ENCODE measurements at places on chromosomes 1 and 21.

DNA sequence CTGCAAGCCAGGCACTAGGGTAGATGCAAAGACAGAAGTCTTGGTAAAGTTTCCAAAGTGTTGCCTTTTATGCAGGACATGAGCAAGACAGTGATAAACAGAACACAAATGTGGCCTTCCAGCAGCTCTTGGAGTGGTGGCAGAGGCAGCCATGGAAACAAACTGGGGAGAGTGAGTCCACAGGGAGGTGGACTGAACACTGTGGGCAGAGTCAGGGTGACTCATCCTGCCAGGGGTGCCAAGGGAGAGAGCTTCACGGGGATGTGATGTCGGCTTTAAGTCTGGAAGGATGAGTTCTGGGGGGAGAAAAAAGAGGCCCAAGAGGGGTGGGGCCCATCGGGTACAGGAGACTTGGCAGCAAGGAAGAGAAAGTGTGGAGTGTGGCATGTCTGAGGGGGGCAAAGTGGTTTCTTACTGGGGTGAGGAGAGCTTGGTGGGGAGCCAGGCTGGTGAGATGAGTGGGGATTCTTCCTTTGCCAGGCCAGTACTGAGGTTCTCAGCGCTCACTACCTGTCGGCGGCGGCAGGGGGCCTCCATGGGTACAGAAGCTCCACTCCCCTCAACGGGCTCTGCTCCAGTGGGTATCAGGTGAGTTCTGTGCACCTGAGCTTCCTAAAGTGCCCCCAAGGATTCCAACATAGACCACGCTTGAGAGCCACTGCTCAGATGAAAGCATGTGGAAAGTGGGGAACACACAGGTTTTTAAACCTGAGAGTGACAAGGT lies 41.8 kb downstream of the KIAA0040 start:
- DNase-seq = no peak

GRCh38 chr1:226443439-226443838 lies 35.5 kb upstream of the PARP1 start:
- DNase-seq = no peak

DNA sequence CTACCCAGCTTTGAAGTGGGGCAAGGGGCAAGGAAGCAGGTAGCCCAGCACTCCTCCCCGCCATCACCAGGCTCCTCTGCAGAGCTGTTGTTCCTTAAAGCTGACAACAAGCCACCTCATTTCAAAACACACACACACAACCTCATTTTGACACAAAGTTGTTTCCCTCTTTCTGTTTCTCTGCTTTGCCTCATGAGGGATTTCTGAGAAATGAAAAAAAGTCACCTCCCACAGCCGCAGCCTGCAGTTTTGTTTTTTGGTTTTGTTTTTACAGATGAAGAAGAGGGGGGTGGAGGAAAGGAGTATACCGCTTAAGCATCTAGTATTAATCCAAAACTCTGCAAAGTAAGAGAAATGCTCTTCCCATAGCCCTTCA lies 12.1 kb downstream of the MCL1 start:
- no peak for DNase-seq

GRCh38 chr1:234538062-234538731 lies 59.2 kb upstream of the TARBP1 start:
- DNase-seq = peak; percentile 51

GRCh38 chr1:168301664-168302320 lies 21.1 kb downstream of the TBX19 start:
- DNase-seq = no peak
